Activated T-cell treated with anti-CD3 and anti-CD28 coated beads, Interleukin-2, amount 50 U/mL, for 72 hours (primary cell): ENCODE measurements at places on chromosomes 16 and 17. TPM values are rescaled to one million over a fixed set of nuclear protein-coding genes. Genes with fewer than 3 reads are reported as not detected.

Gene CDH8
- not detected for total RNA-seq

DNA sequence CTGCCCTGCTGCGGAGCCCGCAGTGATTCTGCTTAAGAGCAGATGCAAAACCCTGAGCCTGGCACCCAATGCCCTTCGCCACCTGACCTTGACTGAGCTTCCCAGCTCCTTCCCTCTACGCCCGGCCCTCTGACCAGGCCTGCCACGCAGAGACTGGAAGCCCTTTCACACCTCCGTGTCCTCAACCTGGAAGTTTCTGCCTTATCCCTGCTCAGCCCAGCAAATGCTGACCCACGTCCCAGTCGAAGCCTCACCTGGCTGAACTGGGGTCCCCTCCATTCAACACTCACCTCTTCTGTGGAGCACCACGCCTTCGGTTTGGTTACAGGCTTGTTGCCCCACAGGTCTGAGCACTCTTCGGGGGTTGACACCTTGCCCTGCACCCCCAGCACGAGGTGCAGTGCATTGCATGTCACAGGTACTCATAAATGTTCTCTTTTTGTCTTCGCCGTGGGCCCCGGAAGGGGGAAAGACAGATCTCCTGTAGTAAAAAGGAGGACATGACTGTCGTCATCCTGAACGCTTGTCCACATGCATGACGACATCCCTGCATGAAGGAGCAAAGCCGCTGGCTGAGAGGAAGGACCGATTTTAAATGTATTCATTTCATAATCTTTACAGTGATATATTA, 153.6 kb upstream of the TNRC6C start:
- no peak overlapping the region for H3K4me3 ChIP-seq
- DNase-seq: no peak
- H3K27ac ChIP-seq: no peak overlapping the region
- peaks cover 24% of the 10 kb centered on the region for H3K27me3 ChIP-seq

GRCh38 chr16:220021-220420, 9.2 kb downstream of the LUC7L start:
- DNase-seq: no peak
- no peak overlapping the region for H3K27ac ChIP-seq
- H3K36me3 ChIP-seq: peaks cover 6% of the 10 kb centered on the region

DNA sequence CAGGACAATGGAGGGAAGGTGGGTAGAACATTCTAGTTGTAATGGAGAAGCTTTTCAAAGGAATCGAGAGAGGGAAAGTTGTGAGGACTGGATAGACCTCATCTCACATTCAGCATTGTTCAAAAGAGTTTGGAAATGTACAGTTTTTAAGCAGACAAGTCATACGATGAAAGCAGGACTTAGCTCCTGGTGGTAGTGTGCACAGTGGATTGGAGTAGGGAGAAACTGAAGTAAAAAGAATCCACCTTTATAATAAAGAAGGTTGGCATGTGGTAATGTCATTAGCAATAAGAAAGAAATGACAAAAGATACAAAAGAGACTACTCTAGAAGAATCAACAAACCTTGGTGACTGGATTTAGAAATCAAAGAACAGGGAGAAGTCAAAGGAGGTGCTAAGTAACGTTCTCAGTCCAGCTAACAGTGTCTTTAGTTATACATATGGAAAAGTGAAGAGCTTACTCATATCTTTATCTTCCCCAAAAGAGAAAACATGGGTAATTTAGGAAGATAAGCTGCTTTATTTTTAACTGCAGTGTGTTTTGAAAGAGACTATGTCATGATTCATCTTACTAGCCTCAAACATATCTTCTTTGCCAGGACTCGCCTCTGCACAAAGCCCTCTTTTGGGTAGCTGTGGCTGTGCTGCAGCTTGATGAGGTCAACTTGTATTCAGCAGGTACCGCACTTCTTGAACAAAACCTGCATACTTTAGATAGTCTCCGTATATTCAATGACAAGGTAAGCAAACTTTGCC, 18.7 kb upstream of the EVI2A start:
- no peak overlapping the region for H3K27ac ChIP-seq
- peaks cover 6% of the 10 kb centered on the region for H3K36me3 ChIP-seq
- H3K4me1 ChIP-seq: peaks cover 6% of the 10 kb centered on the region

- no peak overlapping the region for H3K4me3 ChIP-seq
- no peak for DNase-seq
- no peaks in the 10 kb centered on the region for H3K4me1 ChIP-seq
- H3K27me3 ChIP-seq: no peaks in the 10 kb centered on the region
- H3K36me3 ChIP-seq: no peaks in the 10 kb centered on the region
These were observed 122.5 kb downstream of the KCNJ18 start for GRCh38 chr17:21814776-21815175.

DNA sequence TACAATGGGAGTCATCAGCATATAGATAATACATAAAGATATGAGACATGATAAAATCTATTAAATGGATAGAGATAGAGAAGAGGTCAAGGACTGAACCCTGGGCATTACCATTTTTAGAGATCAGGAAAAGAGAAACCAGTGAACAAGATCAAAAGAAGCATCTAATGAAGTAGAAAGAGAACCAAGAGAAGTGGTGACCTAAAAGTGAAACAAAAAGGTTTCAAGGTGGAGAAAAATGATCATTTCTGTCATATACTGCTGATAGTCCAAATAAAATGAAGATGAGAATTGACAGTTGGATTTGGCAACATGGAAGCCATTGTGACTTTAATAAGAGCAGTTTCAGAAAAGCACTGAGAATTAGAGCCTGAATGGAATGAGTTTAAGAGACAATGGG, 165.1 kb downstream of the PPM1E start:
- H3K27me3 ChIP-seq: peaks cover 16% of the 10 kb centered on the region
- H3K4me3 ChIP-seq: peak overlapping the region; percentile 12
- no peaks in the 10 kb centered on the region for H3K36me3 ChIP-seq
- H3K4me1 ChIP-seq: peaks cover 10% of the 10 kb centered on the region
- no peak overlapping the region for H3K27ac ChIP-seq
- no peak for DNase-seq

DNA sequence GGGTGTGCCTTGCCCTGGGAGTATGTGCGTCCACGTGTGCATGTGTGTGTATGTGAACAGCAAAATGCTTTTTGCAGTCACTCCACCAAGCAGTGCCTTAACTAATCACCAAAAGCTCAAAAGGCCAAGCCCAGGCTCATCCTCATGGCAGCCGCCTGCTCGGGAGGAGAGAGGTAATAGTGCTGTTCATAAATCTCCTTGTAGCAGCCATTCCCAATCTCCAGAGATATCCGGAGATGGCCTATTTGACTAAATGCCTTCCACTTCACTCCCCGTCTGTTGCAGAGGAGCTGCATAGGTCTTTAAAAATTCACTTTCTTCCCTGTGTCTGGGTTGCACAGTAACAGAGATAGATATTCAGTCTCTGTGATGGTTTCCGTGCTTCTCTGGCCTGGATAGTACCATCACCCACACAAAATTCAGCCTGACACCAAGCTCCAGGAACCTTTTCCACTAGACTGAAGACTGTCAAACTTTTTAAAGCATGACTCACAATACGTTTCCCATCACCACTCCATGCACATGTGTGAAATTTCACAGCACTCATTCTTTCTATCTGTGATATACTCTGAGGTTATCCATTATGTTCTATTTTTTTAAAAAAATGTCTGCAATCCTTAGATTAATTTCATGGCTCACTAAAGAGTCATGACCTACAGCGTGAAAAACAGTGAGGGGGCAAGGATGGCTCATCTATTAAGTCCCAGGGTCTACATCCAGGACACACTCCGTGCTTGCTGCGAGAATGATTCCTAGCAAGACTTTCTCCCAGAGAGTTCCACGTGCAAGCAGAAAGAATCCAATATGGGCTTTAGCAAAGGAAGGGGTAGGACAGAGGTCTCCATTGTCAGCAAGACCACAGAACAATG, 357.8 kb downstream of the GRIN2A start:
- no peak overlapping the region for H3K27ac ChIP-seq
- H3K27me3 ChIP-seq: peaks cover 5% of the 10 kb centered on the region
- no peaks in the 10 kb centered on the region for H3K36me3 ChIP-seq
- no peaks in the 10 kb centered on the region for H3K4me1 ChIP-seq
- no peak overlapping the region for H3K4me3 ChIP-seq

Gene KRTAP4-9
- total RNA-seq: not detected

GRCh38 chr16:71902656-71903365, 7.5 kb downstream of the IST1 start:
- peak overlapping the region; percentile 78 for H3K27ac ChIP-seq
- H3K4me3 ChIP-seq: peak overlapping the region; percentile 22
- H3K27me3 ChIP-seq: no peaks in the 10 kb centered on the region

Gene CYBA
- total RNA-seq: 199 TPM

GRCh38 chr16:82703871-82704768, 77.4 kb downstream of the CDH13 start:
- no peak overlapping the region for H3K4me3 ChIP-seq
- H3K4me1 ChIP-seq: peaks cover 15% of the 10 kb centered on the region
- no peak for DNase-seq
- H3K27ac ChIP-seq: no peak overlapping the region
- H3K27me3 ChIP-seq: peaks cover 36% of the 10 kb centered on the region

DNA sequence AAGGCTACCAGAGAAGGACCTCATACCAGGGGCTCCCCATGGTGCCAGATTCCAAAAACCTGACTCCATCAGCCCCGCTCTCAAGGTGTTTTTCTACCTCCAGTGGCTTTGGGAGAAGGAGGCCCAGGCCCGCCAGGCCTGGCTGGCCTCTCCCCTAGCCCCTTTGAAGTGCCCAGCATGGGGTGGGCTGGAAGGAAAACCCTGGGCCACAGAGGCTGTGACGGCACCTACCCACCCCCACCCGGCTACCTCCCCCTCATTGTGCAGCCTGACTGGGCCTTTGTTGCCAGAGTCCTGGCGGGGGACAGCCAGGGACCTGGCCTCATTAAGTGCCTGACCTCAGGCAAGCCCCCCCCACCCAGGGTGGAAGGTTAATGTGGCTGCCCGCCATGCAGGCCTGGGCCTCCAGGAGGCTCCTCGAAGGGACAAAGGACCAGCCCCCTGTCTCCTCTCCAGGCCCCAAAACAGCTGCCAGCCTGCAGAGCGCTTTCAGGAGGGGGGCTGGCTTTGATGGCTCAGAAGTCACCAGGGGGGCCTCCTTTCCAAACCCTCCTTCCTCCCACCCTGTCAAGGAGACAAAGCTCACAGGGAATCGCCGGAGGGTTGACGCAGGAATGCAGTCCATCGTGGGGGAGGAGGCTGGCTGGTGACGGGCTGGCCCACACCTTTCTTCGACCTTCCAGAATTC, 159.4 kb downstream of the ZNF423 start:
- peaks cover 16% of the 10 kb centered on the region for H3K27me3 ChIP-seq
- no peak overlapping the region for H3K4me3 ChIP-seq
- H3K4me1 ChIP-seq: no peaks in the 10 kb centered on the region
- H3K36me3 ChIP-seq: no peaks in the 10 kb centered on the region
- no peak for DNase-seq
- H3K27ac ChIP-seq: no peak overlapping the region

DNA sequence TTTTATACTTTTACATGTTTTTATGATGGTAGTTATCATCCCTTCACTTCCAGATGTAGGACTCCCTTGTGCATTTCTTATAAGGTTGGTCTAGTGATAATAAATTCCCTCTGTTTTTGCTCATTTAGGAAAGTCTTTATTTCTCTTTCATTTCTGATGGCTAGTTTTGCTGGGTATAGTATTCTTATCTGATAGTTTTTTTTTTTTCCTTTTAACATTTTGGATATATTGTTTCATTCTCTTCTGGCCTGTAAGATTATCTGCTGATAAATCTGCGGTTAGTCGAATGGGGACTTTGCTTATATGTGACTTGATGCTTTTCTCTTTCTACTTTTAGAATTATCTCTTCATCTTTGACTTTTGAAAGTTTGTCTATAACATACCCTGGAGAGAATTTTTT, 153.1 kb upstream of the MPHOSPH6 start:
- no peak overlapping the region for H3K27ac ChIP-seq
- DNase-seq: no peak
- H3K36me3 ChIP-seq: peaks cover 4% of the 10 kb centered on the region
- H3K4me3 ChIP-seq: no peak overlapping the region
- H3K27me3 ChIP-seq: no peaks in the 10 kb centered on the region
- no peaks in the 10 kb centered on the region for H3K4me1 ChIP-seq

DNA sequence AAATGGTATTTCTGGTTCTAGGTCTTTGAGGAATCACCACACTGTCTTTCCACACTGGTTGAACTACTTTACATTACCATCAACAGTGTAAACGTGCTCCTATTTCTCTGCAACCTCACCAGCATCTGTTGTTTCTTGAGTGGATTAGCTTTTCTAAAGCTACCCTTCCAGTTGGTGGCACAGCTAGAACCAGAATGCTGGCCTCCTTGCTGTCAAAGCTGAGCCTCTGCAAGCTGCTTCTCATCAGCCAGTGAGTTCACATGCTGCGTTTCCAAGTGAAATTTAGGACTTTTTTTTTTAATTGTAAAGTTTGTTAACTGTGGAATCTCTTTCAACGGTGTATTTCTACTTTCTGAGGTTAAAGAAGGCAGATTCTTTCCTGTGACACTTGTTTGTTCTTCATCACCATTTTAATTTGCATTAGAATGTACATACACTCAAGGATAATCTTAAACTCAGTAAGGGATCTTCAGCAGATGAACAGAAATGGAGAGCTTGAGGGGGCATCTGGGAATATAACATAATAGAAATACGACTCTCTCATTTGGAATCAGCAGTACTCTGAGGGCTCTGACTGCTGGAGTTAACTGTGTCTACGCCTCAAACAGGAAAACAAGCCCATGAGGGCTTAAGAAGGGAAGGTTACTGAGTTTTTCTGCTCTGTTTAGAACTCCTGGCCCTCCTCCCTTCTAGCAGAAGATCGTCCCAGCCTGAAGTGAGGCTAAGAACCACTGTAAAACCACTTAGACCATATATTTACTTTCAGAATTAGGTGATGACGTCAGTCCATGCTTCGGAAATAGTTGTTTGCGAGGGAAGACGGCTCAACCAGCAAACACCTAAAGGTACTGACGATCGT, 148.4 kb upstream of the FAM20A start:
- no peak overlapping the region for H3K27ac ChIP-seq
- H3K36me3 ChIP-seq: no peaks in the 10 kb centered on the region
- H3K27me3 ChIP-seq: peaks cover 8% of the 10 kb centered on the region

DNA sequence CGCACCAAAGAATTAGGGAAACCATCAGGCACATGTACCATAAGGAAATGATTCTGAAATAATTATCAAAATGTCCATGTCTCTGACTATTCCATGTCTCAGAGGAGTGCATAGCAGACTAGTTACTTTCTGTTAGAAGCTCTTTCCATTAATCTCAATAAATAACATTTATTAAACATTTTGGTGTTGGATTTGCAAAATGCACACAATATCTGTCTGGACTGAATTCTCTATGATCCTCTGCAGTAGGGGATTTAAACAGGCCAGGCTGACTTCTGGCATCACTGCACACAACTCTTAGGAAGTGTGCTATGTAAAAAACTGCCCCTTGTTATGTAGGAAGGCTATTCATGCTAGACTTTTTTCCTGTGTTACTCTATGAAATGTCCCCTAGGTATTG, 283.3 kb upstream of the CDH5 start:
- no peak for DNase-seq
- H3K27me3 ChIP-seq: peaks cover 7% of the 10 kb centered on the region
- no peak overlapping the region for H3K4me3 ChIP-seq
- no peaks in the 10 kb centered on the region for H3K36me3 ChIP-seq
- H3K27ac ChIP-seq: no peak overlapping the region
